Activated CD4-positive, alpha-beta T cell treated with anti-CD3 and anti-CD28 coated beads, Interleukin-2, Interleukin-6, amounts not matched to agents 100 ng/mL and 50 ng/mL, durations not matched to agents 16 hours and 8 hours (primary cell): ENCODE measurements at places on chromosomes 3 and 15.

DNA sequence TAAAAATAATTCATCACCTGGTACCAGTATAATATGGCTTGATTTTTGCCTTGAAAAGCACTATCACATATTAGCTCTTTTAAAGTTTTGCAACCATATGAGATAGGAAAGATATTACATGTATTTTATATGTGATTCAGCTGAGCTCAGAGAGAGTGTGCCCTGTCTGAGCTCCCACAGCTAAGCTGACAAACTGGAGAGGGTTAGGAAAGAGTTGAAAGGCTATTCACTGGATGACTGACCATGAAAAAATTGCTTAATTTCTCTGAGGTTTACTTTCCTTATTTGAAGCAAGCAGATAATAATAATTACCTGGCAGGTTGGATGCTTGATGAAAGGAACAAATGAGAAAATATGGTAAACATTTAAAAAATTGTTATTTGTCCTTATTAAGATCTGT, 97.4 kb upstream of the CCDC80 start:
- no peak for DNase-seq

GRCh38 chr3:136311968-136312367, 61.8 kb downstream of the PCCB start:
- no peak for DNase-seq

GRCh38 chr3:48835650-48836366, 11.9 kb downstream of the PRKAR2A start:
- DNase-seq: no peak

GRCh38 chr15:36271048-36271447, 308.4 kb upstream of the CDIN1 start:
- no peak for DNase-seq

DNA sequence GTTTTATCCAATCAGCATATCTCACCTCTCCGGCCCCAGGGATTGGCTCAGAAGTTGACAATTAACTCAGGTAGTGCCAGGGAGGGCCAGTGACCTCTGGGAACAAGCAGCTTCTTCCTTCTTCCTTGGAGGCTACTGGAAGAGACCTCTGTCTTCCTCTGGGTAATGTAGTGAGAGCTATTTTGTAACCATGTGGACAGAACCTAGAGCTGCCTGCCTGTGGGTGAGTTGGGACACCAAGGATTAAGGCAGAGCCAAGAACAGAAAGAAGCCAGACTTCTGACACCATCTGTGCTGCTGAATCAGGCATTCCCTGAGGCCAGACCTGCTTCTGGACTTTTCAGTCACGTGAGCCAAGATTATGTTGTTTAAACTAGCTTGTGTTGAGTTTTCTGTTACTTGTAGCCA, 5.9 kb upstream of the NDUFAF1 start:
- DNase-seq: no peak

GRCh38 chr3:174413062-174413912, 445.8 kb upstream of the NAALADL2 start:
- DNase-seq: no peak

GRCh38 chr3:63973406-63973805, 49.9 kb downstream of the PSMD6 start:
- DNase-seq: no peak

DNA sequence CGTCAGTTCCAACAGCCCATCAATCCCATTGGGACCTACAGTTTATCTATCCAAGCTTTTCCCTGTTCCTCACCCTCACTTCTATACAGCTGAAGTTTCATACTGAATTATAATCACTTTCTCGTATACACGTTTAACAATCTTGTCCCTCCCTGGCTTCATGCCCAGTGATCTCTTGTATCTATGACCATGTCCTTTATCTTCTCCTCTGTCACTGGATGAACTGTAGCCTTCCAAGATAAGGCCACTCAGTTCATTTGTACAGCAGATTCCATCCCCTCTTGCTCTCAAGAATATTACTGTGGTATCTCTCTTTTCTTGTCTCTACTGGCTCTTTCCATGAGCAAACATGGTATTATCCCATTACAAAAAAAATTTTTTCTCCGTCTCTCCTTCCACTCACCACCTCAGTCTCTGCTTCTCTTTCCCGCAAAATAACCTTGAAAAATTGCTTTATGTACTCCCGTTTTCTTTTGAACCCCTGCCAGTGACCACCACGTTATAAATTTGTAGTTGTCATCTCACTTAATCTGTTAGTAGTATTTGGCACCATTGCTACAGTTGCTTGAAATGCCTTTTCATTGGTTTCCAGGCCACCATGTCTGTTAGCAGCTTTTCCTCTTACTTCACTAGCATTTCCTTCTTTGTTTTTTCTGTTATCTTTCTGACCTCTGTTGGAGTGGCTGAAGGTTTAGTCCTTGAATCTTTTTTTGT, 9.4 kb downstream of the CTNNB1 start:
- no peak for DNase-seq
